Thoracic aorta (tissue), 2 donors: ENCODE measurements at places on chromosomes 7 and 10.

DNA sequence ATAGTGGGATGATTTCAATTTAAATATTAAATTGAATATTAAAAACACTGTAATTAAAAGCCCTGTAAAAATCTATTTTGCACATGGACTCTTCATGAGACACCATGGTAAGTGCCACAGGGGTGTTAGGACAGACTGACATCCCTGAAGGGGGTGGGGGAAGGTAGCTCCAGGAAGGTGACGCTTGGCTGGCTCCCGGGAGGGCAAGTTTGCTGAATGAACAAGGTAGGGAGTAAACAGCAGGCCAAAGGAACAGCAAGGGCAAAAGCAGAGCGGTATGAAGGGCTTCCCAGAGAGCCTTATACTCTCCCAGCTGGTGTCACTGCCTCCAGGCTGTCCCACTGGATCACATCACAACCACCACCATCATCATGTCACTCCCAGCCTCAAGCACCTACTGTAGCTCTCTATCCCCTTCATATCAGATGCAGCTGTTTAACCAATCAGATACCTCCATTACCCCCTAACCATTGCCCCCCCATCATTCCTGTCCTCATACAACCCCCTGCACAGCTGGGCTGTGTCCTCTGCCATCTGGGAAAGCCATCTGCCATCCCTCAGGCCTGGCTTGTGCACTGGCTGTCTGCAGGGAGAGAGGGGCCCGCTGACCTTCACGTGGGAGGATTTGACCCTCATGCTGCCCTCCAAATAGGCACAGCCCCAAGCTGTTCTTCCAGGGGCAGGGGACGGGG lies 19.5 kb downstream of the HSPA12A start:
- no peak for DNase-seq

- no peak for DNase-seq
Measured at GRCh38 chr10:1063232-1063865, 7.2 kb downstream of the WDR37 start.

- no peak for DNase-seq
Measured at GRCh38 chr7:30285067-30285535, 704 bp downstream of the ZNRF2 start.

- DNase-seq: no peak
Measured at GRCh38 chr10:29865700-29866355, 193.6 kb downstream of the JCAD start.

DNA sequence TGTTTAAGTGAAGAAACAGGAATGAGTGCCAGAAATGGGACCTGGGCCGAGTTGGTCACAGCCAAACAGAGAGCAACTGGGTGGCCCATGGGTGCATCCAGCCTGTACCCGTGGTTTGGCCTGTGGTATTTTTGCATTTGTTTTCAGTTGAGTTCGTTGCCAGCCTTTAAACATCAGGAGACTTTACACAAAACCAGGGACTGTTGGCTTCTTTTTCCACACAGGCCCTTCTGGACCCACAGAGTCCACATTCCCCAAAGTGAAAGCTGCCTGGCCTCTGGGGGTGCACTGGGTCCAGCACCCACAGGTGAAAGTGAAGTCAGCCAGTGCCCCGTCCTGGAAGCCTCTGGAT lies 54.1 kb upstream of the TNS3 start:
- no peak for DNase-seq

- no peak for DNase-seq
Measured at GRCh38 chr10:112115781-112116385, 67.7 kb downstream of the GPAM start.

GRCh38 chr10:48898426-48898825 lies 41.2 kb downstream of the LRRC18 start:
- DNase-seq: no peak

DNA sequence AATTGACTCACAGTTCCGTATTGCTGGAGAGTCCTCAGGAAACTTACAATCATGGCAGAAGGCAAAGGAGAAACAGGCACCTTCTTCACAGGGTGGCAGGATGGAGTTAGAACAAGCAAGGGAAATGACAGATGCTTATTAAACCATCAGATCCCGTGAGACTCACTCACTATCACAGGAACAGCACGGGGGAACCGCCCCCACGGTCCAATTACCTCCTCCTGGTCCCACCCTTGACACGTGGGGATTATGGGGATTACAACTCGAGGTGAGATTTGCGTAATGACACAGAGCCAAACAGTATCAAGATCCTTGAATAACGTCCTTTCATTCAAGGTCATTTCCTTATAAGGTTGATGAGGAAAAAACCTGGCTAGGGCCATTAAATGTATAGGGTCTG lies 176.6 kb downstream of the TPK1 start:
- DNase-seq: no peak

DNA sequence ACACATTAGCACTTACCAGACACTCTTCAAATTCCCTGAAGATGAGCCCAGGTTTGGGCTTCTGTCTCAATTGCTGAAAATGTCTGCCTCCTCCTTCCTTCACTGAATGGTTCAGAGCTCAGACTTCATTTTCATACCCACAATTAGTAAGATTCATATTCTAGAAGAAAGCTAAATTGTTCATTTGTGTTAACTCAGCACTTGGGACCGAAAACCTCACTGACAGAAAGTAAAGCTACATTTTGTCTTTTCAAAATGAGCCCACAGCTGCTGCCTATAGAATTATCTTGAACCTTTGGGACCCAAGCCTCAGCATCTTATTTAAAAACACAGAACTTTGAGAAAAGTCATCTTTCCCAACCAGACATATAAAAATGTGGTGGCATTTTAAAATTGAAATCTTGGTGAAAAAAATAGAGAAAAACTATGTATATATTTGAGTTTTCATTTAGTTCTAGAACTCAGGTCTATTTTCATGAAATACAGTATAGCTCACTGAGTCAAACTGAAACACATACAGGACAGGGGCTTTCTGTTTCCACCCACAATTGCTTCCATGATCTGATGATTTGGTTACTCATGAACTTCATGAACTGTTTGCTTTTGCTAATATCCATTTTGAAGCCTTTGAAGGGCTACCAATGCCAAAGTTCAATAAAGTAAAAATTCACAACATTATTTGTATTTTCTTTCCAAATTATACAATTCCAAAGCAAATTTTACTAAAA lies 119.1 kb upstream of the PFKP start:
- DNase-seq: no peak

- no peak for DNase-seq
Measured at GRCh38 chr7:159068893-159069448, 75.7 kb downstream of the VIPR2 start.

- no peak for DNase-seq
Measured at GRCh38 chr7:1616741-1617140, 46.9 kb upstream of the PSMG3 start.

- DNase-seq: no peak
Measured at GRCh38 chr10:99537086-99537988, 4.6 kb downstream of the NKX2-3 start.

DNA sequence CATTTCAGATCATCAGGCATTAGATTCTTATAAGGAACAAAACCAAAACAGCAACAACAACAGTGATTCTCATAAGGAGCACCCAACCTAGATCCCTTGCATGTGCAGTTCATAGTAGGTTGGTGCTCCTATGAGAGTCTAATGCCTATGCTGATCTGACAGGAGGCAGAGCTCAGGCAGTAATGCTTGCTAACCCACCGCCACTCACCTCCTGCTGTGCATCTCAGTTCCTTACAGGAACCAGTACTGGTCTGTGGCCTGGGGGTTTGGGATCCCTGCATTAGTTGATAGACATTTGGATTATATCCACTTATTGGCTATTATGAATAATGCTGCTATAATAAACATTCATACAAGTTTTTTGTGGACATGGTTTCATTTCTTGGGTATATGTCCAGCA lies 14.0 kb downstream of the MKLN1 start:
- DNase-seq: no peak

GRCh38 chr7:107890493-107890961 lies 456 bp upstream of the DLD start:
- DNase-seq: no peak

DNA sequence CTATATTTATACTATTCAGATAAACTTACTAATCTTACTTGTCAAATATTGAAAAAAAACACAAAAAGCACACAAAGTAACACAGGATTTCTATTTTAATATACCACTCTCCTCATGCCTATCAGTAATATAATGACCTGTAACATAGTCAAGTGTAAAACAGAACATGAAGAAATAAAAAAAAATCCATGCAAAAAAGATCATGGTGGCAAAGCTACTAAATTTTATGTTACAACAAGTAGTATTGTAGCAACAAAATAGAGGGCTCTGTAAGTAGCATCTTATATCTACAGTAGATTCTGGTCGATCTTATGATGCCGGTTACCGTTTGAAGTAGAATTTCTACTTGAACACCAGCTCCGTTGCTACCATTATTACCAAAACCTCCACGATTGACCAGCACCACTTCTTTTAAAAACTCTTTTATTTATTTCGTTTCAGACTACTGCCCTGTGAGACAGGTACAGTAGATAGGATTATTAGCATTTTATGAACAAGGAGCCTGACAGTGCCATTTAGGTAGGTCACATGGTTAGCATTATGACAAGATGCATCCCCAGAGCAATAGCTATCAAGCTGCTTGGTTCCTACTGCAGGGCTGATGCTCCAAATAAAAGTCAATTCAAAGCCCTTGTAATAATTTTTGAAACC lies 2.1 kb downstream of the CPED1 start:
- DNase-seq: no peak

DNA sequence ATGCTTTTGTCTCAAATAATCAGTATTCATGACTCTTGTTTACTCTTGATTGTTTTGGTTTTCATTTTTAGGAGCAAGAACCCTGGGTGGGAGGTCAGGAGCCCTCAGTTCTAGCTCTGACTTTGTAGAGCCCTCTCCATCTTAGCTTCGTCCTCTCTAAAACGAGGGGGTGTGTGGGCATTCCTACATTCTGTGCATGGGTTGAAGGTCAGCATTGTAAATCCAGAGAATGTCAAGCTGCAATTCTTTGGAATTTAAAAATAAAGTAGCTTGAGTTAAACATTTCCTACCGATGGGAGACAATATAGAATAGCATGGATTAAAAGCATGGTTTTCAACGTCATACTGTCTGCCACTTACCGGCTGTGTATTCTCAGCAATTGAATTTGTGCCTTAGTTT lies 128.3 kb downstream of the PRPF18 start:
- no peak for DNase-seq

DNA sequence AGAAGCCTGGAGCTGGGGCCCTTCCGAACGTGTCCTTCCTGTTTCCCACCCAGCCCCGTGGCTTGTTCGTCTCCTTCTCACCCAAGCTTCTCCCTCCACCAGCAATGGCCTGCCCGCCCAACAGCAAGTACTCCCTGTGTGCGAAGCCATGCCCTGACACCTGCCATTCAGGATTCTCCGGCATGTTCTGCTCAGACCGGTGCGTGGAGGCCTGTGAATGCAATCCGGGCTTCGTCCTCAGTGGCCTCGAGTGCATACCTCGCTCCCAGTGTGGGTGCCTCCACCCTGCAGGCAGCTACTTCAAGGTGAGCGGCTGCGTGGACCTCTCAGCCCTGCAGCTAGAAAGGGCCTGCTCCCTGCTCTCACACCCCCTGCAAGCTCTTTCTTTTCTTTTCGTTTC lies 31.9 kb downstream of the ZAN start:
- DNase-seq: no peak

GRCh38 chr10:122459561-122460273 lies 1.6 kb upstream of the HTRA1 start:
- DNase-seq: no peak

- peak; percentile 40 for DNase-seq
Measured at GRCh38 chr10:35336084-35336831, at the start of gene CCNY. TSS of gene CCNY (plus strand) at chr10:35336509. CDS start at chr10:35337054, 545 bp downstream.

DNA sequence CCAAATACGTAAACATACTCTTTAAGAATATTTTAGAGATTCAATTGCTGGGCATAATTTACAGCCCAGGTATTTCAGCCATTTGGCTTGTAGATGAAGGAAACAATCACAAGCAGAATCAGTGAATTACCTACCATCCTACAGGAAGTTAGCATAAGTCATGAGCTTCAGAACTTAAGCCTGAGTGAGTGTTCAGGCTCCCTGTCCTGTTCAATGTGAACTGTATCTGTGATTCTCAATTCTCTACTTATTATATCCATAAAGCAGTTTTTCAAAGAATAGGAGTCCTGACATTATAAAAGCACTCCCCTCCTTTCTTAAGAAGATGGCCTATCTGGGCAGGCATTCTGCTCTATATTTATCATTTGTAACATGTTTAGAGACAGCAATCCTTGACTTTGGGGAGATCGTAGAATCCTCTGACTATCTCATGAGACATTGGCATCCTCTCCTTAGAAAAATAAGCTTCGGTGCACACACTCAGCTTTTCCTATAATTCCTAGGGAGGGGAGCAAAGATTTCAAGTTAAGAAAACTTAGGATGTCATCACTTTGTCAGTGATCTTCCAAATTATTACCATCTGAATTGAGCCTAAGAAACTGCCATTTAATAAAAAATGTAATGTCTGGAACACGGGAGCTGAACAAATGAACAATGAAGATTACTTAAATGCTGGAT lies 645.2 kb upstream of the IGFBP3 start:
- DNase-seq: no peak

GRCh38 chr7:30697719-30698460 lies 15.6 kb upstream of the CRHR2 start:
- DNase-seq: no peak

DNA sequence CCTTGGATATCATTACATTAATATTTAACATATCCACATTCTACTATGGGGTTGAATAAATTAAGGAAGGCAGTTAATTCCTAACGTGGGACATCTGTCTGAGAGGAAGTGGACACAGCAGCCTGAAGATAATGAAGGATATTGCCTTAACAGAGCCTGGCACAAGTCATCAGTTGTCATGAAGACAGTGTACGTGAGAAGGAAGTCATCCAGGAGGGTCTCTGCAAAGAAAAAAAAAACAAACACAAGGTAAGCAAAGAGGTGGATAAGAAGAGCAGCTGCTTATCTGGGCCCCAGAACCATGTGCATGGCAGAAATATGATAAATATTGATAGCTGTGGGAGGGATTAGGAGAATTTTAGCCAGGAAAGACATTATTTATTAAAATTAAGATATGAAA lies 190.0 kb downstream of the RAPGEF5 start:
- no peak for DNase-seq

- no peak for DNase-seq
Measured at GRCh38 chr10:74871595-74872382, 45.4 kb downstream of the KAT6B start.

DNA sequence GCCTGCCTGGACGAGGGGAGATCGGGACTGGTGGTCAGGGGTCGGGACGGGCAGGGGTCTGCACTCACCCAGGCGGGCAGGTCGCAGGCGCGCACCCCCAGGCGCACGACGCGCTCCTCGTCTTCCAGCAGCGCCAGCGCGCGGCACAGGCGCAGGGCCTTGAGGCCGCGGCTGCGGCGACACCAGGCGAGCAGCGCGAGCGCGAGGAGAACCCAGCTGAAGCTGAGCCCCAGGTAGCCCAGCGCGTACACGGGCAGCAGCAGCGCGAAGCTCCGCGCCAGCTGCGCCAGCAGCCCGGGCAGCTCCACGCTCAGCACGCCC lies 328 bp downstream of the ESYT2 start:
- DNase-seq: no peak
